AG04449 (cell line): ENCODE measurements at places on chromosomes 7 and 10.

GRCh38 chr10:56547163-56547562, 186.1 kb upstream of the ZWINT start:
- DNase-seq: no peak

DNA sequence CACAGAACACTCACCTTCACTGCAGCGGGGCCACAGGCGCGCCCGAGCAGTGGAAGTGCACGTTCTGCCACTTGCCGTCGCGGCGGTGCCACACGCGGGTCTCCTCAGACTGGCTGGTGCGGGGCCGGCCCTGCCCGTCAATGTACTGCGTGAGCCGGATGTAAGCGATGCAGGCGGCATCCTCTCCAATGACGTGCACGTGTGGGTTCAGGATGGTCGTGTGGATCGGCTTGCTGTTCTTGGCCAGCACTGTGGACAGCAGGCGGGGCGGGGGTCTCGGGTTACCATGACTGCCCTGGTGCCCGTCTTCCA, 19.2 kb downstream of the YKT6 start:
- DNase-seq: no peak

DNA sequence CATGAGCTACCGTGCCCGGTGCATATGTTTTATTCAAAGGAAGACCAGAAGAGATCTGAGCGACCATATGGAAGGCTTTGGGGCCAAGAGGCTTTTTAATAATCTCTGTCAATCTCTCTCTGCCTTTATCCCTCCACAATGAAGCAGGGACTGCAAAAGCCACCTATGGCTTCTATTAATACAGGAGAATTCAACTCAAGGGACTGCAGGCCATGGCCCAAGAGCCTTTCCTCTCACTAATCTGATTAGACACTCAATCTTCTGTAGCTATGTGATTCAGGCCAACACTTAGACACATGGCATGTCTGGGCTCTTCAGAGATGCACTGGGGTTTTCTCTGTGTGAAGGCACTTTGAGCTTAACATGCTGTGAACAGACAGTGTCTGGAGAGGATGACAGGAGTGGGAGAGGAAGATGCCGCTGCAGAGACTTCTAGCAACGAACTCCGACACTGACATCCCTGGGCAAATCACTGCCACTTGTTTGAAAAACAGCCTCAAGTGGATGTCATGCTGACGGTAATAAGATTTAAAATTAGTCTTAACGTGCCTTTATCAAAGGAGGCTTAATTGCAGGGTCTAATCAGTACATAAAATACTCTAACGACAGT, 114.4 kb upstream of the AOAH start:
- no peak for DNase-seq

DNA sequence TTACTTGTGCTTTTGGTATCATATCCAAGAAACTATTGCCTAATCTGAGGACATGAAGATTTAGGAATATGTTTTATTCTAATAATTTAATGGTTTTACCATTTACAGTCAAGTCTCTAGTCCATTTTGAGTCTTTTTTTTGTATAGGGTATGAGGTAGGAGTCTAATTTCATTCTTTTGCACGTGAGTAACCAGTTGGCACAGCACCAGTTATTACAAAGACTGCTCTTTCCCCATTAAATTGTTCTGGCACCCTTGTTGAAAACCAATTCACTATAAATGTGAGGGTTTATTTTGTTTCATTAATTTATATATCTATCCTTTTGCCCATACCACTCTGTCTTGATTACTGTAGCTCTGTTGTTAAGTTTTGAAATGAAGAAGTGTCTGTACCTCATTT, 381.6 kb downstream of the SUGCT start:
- no peak for DNase-seq

DNA sequence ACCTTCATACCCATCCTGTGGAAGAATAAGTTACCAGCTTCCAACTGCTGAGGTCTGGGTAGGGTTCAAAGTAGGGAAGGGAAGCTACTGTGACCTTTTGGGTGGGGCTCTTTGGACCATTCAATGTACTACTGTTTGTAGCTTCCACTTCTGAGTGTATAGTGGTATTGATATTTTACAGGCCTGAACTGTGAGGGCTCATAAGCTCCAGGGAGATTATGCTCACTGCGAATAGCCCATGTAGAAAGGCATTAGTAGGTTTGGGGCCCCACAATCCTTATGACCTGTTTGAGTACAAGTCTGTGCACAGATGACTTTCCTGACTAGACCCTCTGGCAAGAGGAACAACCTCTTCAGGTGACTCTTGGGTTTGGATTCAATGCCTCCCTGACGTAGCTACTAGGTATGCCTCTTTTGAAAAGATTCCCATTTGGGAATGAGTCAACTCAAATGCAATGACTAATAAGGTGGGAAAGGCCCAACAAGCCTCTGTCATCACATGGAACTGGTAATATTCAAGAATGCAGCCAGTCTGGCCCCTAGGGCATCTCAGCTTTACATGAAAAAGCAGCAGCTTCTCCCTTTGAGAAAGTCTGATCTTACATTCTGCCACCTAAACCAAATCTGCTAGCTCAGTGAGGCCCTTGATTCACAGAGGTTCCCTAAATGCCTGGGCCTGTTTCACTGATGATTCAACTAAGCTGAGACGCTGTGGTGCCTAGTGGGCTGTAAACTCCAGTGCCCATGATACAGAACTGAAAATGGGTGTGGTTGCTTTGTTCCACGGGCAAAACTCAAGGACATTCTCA, 79.8 kb downstream of the ABI1 start:
- DNase-seq: peak; percentile 72

DNA sequence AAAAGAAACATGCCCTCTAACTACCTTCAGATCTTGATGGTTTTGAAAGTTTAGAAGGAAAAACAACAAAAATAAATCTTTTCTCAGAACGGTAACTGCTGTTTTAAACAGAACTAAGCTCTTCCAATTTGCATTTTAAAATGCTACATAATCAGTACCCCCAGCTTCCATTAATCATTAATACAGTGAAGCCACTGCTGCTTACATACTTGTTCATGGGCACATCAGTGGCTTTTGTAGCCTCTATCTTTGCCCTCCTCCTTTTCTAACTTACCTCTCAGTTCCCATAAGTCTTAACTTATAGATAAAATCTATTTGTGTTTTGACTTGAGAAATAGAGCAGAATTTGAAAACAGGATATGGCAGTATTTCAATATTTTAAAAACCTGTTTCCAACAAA, 109.1 kb downstream of the POLL start:
- DNase-seq: no peak

DNA sequence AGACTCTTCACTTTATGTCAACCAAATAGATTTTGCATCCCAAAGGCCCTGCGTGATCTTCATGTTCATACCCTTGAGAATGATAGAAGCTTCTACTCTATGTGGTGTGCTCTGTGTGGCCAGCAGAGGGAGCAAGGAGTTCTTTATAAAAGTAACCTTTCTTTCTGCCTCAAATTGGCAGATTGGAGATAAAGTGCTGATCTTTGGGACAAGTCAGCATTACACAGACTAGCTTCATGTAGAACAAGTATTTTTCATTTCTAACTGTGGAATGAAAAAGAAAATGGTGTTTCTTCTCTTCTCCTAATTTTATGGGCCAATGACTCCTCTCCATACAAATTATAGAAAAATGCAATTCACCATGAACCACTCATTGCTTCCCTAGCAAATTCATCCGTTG, 1214.1 kb downstream of the SORCS1 start:
- no peak for DNase-seq

- no peak for DNase-seq
These were observed 222.0 kb downstream of the LHFPL3 start for GRCh38 chr7:104550362-104550761.

- no peak for DNase-seq
These were observed 176.0 kb upstream of the NAMPT start for GRCh38 chr7:106460792-106461254.

DNA sequence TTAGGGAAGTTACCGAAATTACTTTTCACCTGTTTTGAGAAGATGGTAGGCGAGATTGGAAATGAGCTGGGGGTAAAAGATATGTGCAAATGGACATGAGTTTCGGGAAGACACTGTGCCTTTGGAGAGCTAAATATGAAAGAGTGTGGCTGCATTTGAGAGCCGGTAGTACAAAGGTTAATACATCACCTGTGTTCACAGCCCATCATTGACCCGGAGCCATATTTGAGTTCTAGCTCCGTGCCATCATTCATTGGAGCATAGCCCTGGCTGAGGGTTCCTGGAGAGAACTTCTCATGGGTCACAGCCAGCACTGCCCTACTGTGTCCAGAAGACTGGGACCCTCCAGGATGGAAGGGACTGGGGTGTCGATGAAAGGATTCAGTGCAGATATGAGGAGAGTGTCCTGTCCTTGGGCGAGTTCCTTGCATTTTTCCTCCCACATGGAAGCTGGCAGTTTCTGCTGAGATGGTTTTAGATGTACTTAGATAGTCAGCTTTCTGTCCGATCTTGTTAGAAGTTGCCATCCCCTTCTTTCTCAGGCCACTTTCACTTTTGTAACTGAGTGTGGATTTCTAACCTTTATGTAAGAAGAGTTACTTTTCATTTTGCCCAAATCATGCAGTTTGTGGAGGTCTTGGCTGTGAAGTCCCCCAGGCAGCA, 138.8 kb downstream of the JCAD start:
- no peak for DNase-seq

DNA sequence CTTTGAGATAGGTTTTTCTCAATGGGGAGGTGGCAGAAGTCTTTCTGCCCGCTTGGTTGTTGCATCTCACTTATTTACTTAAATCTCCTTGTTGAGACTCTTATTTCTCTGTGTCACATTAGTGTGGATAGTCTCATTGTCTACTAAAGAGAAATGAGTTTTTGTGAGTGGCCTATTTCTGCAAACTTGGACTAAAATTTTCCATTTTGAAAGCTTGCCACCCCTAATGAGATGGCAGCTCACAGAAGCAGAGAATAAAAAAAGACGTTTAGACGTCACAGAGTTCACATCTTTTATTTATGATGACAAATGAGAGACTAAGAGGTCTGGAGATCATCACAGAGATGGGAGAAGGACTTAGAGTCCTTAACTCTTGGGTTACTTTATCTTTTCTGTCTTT, 262.7 kb upstream of the PHYHIPL start:
- DNase-seq: no peak

GRCh38 chr7:2115760-2116447, 116.8 kb downstream of the MAD1L1 start:
- no peak for DNase-seq

- no peak for DNase-seq
These were observed 68.5 kb upstream of the SVIL start for GRCh38 chr10:29703271-29703670.

DNA sequence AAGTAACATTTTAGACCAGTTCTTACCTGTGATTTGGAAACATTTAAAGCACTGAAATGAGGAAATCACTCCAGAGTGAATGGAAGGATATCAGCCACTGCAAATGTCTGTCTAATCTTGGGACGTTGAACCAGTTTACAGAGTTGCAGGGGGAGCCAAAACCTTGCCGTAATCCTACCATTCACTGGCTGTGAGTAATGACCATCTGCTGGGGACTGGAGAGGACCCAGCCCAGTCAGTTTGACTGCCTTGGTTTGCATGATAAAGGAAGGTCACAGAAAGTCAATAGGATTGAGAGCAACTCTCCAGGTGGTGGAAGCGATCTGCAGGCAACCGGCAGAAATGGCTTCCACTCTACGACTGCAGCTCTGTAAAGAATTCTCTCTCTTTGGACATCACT, 167.2 kb downstream of the AKR1D1 start:
- no peak for DNase-seq

DNA sequence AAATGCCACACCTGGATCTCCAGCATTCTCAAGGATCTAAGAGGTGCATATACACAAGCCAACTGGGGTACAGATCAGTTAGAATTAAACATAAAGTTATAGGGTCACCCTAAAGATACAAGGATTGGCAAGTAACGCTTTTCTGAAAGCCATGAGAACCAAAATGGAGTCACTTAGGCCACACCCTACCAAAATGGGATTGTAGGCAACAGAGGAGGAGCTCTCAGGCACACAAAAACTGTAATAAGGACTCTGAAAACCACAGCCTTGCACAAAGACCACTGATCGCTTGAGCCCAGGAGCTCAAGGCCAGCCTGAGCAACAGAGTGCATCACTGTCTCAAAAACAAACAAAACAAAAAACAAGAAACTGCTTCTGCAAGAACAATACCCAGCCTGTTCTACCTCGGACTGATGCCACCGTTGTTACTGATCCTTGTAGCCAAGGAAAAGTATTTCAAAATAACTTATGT, 35.5 kb downstream of the SVOPL start:
- no peak for DNase-seq

GRCh38 chr10:43135656-43136055, 2.6 kb upstream of the CSGALNACT2 start:
- no peak for DNase-seq

DNA sequence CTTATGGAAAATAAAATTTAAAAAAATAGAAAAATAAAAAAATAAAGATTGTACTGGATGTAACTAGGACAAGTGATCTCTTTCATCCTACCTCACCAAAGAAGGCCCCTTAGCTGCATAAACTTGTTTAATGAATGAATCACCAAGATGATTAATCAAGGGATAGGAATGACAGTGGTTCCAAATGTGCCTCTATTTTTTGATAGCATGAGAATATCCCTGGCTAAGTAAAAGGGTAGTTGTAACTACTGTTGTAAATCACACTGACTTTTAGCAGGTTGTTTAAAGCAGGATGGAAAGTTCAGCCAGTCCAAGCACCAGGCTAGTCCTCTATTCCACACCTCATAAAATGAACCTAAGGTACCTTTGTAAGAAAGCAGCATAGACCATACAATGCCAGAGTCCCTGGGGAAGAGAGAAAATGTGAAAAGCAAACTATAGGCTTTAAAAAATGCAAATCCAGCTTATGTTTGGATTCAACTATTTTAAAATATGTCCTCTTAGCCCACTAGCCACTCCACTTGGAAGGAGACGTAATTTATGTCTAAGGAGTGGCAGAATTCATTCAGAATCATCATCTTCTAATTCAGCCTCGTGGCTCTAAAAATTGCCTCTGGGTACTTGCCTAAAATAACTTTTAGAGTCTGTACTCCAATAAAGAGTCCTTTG, 126.8 kb downstream of the SKIDA1 start:
- no peak for DNase-seq

DNA sequence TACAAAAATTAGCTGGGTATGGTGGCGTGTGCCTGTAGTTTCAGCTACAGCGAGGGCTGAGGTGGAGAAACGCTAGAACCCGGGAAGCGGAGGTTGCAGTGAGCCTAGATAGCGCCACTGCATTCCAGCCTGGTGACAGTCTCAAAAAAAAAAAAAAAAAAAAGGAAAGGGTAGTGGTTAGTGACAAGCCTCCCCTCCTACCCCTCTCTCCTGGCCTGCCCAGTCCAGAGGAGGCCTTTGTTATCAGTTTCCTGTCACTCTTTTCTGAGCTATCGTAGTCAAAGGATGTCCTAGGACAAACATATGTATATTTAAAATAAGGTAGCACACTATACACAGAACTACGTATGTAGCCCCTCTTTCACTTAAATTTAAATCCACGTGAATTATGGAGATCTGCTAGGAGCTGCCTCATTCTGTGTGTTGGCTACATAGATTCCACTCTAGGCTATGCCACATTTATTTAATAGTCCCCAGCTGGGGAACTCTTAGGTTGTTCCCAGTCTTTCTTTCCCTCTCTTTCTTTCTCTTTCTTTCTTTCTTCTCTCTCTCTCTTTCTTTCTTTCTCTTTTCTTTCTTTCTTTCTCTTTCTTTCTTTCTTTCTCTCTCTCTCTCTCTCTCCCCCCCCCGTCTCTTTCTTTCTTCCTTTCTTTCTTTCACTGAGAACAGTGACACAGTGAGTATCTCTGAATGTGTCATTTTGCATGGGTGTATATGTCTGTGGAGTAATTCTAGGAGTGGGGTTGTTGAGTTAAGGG, 3.9 kb downstream of the TSPAN15 start:
- DNase-seq: no peak

- no peak for DNase-seq
These were observed 69.8 kb upstream of the CALN1 start for GRCh38 chr7:72481934-72482333.
